A549 treated with Mapracorat at 1 μM for 4 hours (cell line): ENCODE measurements at places on chromosomes 11 and 22. TPM values are rescaled to one million over a fixed set of nuclear protein-coding genes. Genes with fewer than 3 reads are reported as not detected.

FAM83F gene
- not detected in 5 replicates for total RNA-seq

RAB39A gene
- total RNA-seq = 0.28 to 0.62 TPM (median 0.42 TPM) in 5 replicates

OR8G1 gene
- total RNA-seq = not detected in 5 replicates

APOA1 gene
- total RNA-seq = 0.23 to 0.40 TPM in 2 of 5 replicates, not detected in the others

SCGB1D2 gene
- 0.48 TPM in 1 of 5 replicates, not detected in the others for total RNA-seq

PLET1 gene
- not detected in 5 replicates for total RNA-seq

OR6A2 gene
- not detected in 5 replicates for total RNA-seq

OPCML gene
- total RNA-seq = not detected in 5 replicates

AQP11 gene
- 0.94 to 1.7 TPM (median 1.6 TPM) in 5 replicates for total RNA-seq

KDM4E gene
- total RNA-seq = not detected in 5 replicates

GTSE1 gene
- 27.9 to 35.6 TPM (median 31.7 TPM) in 5 replicates for total RNA-seq

NXPE4 gene
- not detected in 5 replicates for total RNA-seq

PGGHG gene
- 6.8 to 14.5 TPM (median 11.5 TPM) in 5 replicates for total RNA-seq

MAJIN gene
- not detected in 5 replicates for total RNA-seq

LARGE1 gene
- 3.5 to 4.6 TPM (median 4.0 TPM) in 5 replicates for total RNA-seq

TTLL12 gene
- 16.4 to 24.6 TPM (median 24.0 TPM) in 5 replicates for total RNA-seq

OR10A2 gene
- total RNA-seq = not detected in 5 replicates

IGF2 gene
- 2.0 to 2.5 TPM (median 2.3 TPM) in 5 replicates for total RNA-seq

POTEH gene
- total RNA-seq = not detected in 5 replicates

LTO1 gene
- total RNA-seq = 30.3 to 38.3 TPM (median 34.3 TPM) in 5 replicates

LDHAL6A gene
- not detected in 5 replicates for total RNA-seq

FIBIN gene
- not detected in 5 replicates for total RNA-seq

RASD2 gene
- total RNA-seq = 0.63 to 0.78 TPM (median 0.67 TPM) in 5 replicates

TMEM45B gene
- 0.07 to 0.22 TPM (median 0.11 TPM) in 3 of 5 replicates, not detected in the others for total RNA-seq

KCNJ4 gene
- 0.18 to 0.56 TPM (median 0.35 TPM) in 5 replicates for total RNA-seq

BTBD18 gene
- not detected in 5 replicates for total RNA-seq

TMA7B gene
- not detected in 5 replicates for total RNA-seq

GAL3ST3 gene
- total RNA-seq = not detected in 5 replicates

CD81 gene
- 301 to 411 TPM (median 383 TPM) in 5 replicates for total RNA-seq

MS4A12 gene
- total RNA-seq = not detected in 5 replicates

SCT gene
- not detected in 5 replicates for total RNA-seq

KLHDC7B gene
- total RNA-seq = 0.03 TPM in 2 of 5 replicates, not detected in the others

WBP2NL gene
- total RNA-seq = 0.15 to 0.22 TPM in 2 of 5 replicates, not detected in the others

MUC2 gene
- 0.06 to 0.23 TPM (median 0.11 TPM) in 5 replicates for total RNA-seq

MMP12 gene
- total RNA-seq = 0.07 to 0.11 TPM (median 0.10 TPM) in 4 of 5 replicates, not detected in the other

SLC6A5 gene
- total RNA-seq = not detected in 5 replicates

TIMP3 gene
- total RNA-seq = 1.1 to 1.8 TPM (median 1.5 TPM) in 5 replicates

SCGB1A1 gene
- total RNA-seq = not detected in 5 replicates

DDI1 gene
- total RNA-seq = not detected in 5 replicates

BRSK2 gene
- 4.5 to 7.8 TPM (median 6.3 TPM) in 5 replicates for total RNA-seq

FOLR1 gene
- total RNA-seq = not detected in 5 replicates

TRPC6 gene
- 0.60 to 0.96 TPM (median 0.73 TPM) in 5 replicates for total RNA-seq

TNNT3 gene
- 0.24 TPM in 1 of 5 replicates, not detected in the others for total RNA-seq
